Activated naive CD8-positive, alpha-beta T cell treated with anti-CD3 and anti-CD28 coated beads, Interleukin-2, amount 10 ng/mL, durations not matched to agents 7 days and 5 days (primary cell): ENCODE measurements at places on chromosomes 2 and 18. TPM values are rescaled to one million over a fixed set of nuclear protein-coding genes. Genes with fewer than 3 reads are reported as not detected.

Gene COL6A3
- total RNA-seq: 0.45 TPM

Gene TMEM87B
- total RNA-seq: 20.1 TPM

Gene C2orf92
- 8.8 TPM for total RNA-seq

DNA sequence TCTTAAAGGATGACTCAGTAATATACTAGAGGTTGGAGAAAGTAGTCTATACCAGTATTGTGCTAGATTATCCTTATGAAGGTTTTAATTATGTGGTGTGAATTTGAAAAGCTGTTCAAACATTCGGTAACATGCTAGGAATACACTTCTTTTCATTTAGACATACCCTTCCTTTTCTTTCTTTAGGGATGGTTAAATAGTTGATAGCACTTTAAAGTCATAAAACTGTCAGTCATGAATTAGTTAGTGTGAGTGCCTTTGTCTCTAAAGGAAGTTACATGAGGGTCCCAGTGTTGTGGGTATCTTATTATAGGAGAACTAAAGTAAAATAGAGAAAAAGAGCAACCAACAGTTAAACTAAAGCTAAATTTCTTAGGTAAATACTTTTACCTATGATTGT, 149.3 kb downstream of the CSRNP3 start:
- DNase-seq: no peak
- no peaks in the 10 kb centered on the region for H3K36me3 ChIP-seq
- peaks cover 14% of the 10 kb centered on the region for H3K27me3 ChIP-seq
- no peak overlapping the region for H3K4me3 ChIP-seq
- no peak overlapping the region for H3K27ac ChIP-seq
- H3K4me1 ChIP-seq: no peaks in the 10 kb centered on the region

- H3K36me3 ChIP-seq: no peaks in the 10 kb centered on the region
- no peak overlapping the region for H3K27ac ChIP-seq
- H3K4me1 ChIP-seq: no peaks in the 10 kb centered on the region
- no peak for DNase-seq
- no peaks in the 10 kb centered on the region for H3K27me3 ChIP-seq
Measured at GRCh38 chr2:16644221-16644925, 21.3 kb downstream of the CYRIA start.

DNA sequence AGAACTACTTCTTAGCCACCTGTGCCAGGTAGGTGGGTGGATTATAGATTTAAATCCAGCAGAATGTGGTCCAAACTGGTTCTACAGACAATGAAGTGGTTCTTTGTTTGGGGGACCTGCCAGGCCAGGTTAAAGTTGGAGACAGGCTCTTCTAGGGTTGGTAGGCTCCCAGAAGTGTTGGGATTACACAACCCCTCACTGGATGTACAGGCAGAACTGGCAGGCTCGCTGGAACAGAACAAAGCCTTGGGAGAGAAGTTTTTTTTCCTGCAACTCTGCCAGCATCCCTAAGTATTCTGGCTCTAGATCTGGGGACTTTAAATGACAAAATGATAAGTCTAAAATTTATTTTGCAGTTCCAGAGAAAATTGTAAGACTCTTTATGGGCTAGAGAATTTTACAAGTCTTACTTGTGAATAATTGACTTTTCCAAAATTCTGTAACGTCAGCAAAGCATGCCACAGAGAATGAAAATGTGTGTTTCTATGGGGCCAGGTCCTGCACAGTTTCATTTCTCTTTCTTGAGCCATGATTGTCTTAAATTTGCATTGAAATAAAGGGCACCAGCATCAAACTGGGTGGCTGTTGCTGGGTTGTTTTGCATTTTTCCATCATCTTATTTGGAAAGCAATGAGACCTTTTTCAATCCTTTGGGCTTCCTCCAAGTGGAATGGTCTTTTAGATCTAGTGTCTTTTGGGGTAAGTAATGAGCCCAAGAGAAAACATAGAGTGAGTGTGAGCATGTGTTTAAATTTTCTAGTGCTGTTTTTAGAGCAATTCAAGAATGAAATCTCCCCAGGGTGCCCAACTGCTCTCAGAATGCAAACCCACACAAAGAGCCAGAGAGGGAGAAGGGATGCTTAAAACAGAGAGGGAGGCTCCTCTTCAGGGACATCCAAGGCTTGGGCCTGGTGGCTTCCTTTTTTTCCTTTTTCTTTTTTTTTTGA, 32.4 kb upstream of the ATL2 start:
- no peaks in the 10 kb centered on the region for H3K4me1 ChIP-seq
- peaks cover 12% of the 10 kb centered on the region for H3K27me3 ChIP-seq
- H3K36me3 ChIP-seq: peaks cover 3% of the 10 kb centered on the region
- H3K27ac ChIP-seq: no peak overlapping the region
- no peak for DNase-seq

GRCh38 chr2:137208431-137208891, 443.1 kb downstream of the THSD7B start:
- no peaks in the 10 kb centered on the region for H3K4me1 ChIP-seq
- H3K27ac ChIP-seq: no peak overlapping the region
- H3K4me3 ChIP-seq: no peak overlapping the region
- DNase-seq: no peak
- no peaks in the 10 kb centered on the region for H3K36me3 ChIP-seq
